Stimulated activated CD4-positive, alpha-beta T cell treated with anti-CD3 and anti-CD28 coated beads, TNF-alpha, amount 100 ng/mL, for 48 hours (primary cell): ENCODE measurements at places on chromosomes 13 and 19.

DNA sequence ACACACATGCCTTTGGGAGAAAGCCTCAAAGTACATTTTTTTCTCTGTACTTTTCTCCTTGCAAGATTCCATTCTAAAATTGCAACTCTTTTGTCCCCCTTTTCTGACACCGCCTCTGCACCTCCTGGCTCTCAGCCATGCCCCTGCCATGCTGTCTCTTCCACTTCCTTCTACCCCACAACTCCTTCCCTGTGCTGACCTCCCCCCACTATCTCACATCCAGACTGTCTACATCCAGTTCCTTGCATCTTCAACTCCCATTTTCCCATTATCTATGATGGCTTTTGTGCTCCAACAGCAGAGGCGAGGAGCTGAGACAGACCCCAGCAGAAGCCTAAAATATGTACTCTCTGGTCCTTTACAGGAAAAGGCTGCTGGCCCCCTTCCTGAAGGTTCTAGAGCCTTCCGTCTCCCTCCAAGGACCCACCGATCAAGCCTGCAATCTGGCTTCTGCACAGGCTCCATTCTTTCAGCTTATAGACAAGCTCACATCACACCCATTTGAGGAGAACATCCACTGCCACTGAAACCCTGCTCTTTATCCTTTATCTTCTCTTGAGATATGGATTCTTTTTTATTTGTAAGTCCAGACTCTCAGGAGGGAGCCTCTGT, 50.2 kb downstream of the RFX2 start:
- DNase-seq: no peak

DNA sequence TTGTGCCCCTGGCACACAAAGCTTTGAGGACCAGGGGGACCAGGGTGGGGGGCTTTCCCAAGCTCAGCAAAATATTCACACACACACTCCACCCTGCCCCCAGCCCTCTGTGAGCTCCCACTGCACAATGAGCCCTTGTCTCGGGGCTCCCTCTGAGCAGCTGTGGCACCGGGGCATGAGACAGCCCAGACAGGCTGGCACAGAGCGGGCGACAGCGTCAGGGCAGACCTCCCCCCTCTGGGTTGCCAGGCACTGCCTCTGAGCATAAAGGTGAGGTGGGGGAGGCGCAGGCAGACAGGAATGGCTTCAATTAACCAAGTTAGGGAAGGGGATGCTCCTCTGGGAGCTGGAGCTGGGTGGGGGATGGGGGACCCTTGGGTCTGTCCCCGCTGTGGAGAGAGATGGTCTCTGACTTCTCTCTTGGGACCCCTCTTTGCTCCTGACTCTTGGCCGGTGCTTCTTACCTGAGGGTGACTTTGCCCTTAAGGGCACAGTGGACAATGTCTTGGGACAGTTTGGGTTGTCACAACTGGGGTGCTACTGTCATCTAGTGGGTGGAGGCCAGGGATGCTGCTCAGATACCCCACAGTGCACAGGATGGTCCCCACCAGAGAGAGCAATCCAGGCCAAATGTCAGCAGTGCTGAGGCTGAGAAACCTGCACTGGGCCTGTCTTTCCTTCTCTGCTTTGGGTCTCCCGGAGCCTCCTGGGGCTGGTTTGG, 30.3 kb downstream of the LYL1 start:
- no peak for DNase-seq

DNA sequence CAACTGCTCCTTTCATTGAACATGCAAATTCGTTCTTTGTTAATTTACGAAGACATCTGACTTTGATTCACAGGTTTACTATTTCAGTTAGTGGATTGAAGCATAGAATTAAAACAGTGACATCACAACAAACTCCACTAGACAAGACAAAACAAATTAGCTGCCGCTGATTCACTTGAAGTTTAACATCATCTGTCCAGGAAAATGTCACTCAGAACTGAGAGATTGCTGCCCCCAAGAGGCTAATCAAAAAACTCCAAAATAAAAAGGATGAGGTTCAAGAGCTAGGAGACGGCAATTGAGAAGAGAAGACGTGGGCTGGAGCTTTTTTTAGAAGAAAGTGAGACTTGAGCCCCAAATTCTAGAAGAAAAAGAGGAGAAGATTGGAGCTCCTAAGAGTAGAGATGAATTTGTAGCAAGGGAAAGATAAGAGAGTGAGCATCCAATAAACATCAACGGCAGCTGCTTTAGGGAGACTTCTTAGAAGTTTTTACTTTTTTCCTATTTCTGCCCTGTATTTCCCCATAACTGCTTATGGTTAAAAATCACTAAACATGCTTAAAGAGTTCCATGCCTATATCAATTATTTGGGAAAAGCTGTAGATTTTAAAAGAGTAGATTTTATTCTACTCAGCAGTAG, 40.8 kb upstream of the TPP2 start:
- DNase-seq: no peak

- no peak for DNase-seq
Measured at GRCh38 chr13:48816700-48817099, 159.0 kb upstream of the FNDC3A start.
